ENCODE measurements at places on chromosomes 4 and X.

DNA sequence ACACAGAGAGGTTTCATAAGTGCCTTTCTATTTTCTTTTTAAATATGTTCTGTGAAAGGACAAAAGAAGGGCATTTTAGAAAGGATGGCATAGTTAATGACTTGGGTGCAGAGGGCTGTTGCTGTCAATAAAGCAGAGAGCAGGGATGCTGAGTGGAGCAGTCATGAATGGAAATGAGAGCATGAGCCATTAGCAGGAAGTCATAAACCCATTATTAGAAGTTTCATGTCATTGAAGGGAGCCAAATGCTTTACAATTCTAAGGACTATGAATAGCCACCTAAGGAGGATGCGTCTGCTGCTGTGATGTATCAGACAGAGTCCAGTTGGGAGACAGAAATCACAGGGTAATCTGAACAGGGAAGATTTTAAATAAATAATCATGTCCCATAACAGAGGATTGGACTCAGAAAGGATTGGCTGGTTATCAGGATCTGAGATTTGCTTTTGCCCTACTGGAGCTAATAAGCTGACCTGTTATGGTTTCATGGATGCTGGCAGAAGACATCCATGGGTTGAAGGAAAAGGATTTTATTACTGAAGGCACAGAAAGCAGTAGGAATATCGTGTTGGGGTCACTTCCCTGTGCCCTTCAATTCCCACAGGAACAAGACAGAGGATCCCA is 47.5 kb upstream of the WDR19 start:
- DNase-seq: no peak

- DNase-seq: no peak
Observed at GRCh38 chrX:11321986-11322385, 28.8 kb downstream of the AMELX start.

GRCh38 chr4:127631420-127631819 is 1.3 kb upstream of the INTU start:
- DNase-seq: no peak

DNA sequence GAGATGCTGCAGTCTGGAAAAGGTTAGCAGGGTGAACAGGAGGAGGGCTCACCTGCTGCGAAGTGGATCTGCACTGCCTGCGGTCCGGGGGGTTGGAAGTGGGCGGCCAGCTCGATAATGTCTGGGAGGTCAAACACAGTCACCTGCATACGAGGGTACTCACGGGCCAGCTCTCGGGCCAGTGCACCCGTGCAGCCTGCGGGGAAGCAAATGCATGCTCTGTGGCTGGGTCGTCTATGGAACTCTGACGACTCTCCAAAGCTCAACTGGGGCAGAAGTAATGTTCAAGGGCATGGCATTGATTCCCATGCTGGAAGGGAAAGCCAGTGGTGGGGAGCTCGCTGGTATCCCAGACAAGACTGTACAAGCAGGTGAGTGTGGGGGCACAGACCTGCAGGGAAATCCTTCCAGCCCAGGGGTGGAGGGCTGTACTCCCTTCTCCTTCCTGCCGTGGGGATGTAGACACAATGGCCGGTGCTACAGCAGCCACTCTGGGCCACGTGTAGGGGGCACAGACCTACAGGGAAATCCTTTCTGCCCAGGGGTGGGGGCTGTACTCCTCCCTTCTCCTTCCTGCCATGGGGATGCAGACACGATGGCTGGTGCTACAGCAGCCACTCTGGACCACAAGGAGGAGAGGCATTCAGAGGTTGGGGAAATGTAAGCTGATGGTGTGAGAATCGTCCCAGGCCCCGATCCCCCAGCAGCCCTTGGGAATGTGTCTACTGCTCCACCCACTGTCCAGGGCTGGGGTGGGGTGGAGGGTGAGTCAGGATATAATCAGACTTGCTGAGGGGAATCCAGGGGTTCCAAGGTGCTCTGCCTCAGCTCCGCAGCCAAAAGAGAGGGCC is 26.2 kb upstream of the SLC25A6 start:
- no peak for DNase-seq

GRCh38 chr4:183492791-183493222 is 12.1 kb upstream of the ING2 start:
- no peak for DNase-seq

DNA sequence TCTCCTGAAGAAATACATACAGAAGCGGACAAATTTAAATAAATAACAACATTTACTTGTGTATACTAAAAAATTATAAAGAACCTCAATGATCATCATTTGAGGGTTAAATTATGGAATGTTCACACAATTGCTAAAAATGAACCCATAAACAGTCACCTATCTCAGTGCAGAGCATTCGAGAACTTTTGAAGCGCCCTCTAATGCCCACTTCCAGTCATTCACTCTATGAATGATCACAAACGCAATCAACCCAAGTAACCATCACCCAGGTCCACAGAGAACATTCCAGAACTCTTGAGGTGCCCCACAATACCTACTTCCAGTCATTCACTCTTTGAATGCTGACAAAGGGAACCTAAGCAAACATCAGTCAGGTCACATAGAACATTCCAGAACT is 103.5 kb upstream of the PLAC1 start:
- no peak for DNase-seq

GRCh38 chr4:107870916-107871786 is 46.4 kb downstream of the SGMS2 start:
- no peak for DNase-seq

DNA sequence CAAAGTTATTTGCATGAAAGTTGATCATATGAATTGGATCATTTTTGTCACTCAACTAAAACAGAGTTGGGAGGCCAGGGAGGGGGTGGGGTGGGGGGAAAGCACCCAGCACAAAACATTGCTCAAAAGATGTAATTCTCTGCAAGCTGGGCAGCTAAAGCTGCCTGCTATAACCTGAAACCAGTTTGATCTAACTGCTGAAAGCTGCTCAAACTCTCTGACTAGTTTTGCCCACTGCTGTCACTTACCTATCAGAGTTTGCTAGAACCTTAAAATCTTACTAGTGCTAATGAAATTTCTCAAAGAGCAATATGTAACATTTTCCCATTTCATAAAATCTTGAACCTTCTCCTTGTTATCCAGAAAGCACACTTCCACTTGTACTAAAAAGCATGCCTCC is 10.4 kb downstream of the CXCL8 start:
- DNase-seq: no peak

DNA sequence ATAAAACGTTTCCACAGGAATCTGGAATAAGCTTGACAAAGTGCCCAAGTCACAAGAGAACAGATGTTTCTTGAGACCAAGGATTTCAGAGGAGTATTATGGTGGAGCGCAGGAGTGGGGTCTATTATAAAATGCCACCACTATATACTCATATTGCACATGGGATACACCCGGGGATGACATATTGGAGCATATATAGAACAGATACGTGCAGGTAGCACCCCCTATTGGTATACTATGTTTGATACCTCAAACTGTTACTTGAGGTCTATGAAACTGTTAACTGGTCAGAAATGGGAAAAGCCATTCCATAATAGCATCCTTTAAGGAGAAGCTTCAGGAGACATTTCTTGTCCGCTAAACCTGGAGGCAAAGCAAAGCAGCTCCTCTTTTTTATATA is 86.0 kb downstream of the PCYT1B start:
- DNase-seq: no peak

DNA sequence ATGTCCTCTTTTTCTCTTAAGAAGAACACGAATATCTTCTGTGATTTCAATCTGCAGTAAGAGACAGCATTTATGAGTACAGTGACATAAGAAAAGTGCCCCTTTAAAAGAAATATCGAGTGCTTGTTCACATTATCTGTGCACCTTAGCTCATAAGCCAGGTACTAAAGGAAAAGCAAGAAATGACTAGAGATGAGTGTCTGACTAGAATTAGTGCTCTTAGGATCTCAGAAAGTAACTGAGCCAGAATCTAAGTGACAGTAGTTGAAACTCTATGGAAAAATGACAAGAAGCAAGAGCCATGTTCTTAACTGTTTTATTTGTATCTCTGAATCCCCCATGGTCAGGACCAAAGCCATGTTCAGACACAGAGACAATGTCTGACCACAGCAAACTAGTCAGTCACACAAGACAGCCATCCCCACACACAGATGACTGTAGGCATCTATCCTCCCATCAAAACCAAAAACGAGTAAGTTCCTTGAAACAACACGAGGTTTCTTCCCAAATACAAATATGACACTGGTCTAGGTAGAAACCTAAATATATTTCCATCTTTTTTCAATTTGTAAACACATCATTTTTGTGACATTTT is 36.8 kb downstream of the ACSL4 start:
- DNase-seq: no peak

DNA sequence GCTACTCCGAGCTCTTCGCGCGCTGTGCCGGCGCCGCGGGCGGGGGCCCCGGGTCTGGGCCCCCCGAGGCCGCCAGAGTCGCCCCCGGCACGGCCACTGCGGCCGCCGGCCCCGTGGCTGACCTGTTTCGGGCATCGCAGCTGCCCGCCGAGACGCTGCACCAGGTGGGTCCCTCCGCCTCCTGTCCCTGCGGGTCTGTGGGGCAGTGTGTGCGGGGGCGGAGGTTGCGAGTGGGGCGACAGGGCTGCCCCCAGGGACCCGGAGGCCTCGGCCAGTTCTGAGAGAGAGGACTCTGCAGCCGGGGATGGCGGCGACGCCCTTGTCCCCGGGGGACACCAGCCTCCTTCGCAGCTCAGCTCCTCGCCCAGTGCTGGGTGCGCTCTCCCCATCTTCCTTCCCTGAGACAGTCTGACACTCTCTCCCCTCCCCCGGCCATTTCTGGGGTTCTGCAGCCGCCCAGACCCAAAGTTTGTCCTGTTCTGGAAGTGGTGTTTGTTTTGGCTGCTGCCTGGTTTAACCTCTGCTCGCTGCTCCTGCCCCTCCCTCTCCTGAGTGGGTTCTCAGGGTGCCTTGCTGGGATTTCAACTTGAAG is 609 bp downstream of the REPS2 start:
- DNase-seq: no peak

DNA sequence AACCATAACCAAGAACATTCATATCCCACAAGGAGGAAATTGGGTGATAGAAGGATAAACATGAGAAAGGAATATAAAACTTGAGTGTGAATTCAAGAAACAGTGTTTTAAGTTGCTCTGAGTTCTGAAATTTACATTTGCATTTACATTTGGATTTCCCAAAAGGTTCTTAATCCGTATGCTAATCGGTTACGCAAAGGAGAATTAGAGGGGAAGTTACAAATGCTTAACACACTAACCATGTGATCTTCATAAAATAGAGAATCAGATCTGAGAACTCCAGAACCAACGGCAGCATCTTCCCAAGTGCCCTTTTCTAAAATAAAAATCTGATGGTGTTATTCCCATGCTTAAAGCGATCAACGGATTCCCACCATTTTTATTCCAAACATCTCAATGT is 48.0 kb downstream of the PROM1 start:
- no peak for DNase-seq

GRCh38 chr4:76300012-76300411 is 6.5 kb upstream of the STBD1 start:
- DNase-seq: no peak

DNA sequence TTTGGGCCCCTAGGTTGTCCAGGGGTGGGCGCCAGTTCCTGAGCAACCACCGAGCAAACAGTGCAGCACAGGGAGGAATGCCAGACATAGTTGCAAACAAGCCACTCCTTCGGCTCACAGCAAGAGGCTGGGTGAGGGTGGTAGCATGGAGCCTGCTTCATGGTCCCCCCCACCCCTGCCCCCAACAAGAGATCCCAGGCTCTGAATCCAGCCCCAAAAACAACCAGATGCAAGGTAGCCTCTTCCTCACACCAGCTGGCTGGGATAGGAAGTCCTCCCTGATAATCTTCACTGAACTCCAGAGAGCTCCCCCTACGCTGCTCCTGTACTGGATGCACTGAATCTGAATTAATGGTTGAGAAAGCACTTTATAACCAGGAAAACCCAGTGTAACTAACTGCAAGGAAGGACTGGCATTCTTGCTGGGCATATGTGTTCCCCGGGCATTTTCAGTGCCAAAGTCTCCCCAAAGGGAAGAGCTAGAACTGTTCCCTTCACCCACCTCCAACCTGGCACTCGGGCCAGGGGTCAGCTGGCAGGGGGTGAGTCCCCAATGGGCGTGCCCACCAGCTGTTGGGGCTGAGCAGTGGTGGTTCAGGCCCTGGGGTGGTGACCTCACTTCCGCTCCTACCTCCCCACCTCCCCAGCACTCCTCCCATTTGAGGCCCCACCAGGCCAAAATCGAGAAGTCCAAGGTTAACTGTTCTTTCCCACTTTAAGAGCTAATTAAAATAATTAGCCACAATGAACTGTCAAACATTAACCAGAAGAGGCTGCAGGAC is 1.5 kb downstream of the ELF4 start:
- DNase-seq: no peak

DNA sequence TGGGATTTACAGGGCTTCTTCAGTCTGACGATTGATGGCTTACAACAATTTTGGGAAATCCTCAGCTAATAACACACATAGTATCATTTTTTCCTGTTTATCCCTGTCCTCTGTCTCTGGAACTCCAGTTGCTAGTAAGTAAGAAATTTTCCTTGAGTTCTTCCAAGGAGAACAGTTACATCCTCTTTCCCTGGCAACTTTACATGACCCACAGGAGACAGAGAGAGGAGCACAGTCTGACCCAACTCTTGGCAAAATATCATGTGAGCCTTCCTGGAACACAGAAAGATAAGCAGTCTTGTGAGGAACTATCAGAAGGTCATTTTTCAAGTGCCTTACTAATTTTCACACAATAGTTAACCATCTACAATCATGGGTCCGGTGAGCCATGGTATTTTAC is 578.7 kb upstream of the PABPC4L start:
- DNase-seq: no peak

DNA sequence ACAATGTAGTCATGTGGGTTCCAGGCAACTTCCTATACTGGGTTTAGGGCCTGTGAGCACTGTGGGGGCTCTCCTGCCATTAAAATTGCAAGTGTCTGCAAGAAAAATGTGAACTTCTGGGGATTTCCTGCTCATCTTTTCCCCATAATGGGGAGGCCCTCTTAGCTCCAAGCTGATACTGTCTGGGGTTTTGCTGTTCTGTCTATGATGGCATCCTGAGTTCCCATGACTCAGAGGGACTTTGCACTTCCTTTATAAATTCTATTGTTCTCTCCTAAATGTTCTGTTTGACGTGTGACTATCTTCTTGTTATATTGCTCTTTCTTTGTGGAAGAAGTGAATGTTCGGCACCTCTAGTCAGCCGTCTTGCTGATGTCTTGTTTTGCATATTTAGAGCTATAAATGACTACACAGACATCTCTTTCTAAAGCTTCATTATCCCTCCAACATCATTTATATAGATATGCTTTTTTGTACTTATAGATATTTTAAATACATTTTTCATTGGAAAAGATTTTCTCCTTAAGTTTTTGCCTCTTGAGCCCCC is 465.8 kb downstream of the NAF1 start:
- no peak for DNase-seq

GRCh38 chrX:84737471-84737871 is 235.2 kb upstream of the HDX start:
- DNase-seq: no peak

- DNase-seq: no peak
Observed at GRCh38 chr4:3674479-3674851, 91.7 kb upstream of the ADRA2C start.

- DNase-seq: no peak
Observed at GRCh38 chr4:7427361-7427760, 7.4 kb downstream of the PSAPL1 start.

- no peak for DNase-seq
Observed at GRCh38 chrX:46959985-46960700, 47.9 kb downstream of the JADE3 start.

GRCh38 chr4:84887824-84888223 is 78.7 kb downstream of the WDFY3 start:
- DNase-seq: no peak

GRCh38 chr4:183181081-183181480 is 82.0 kb downstream of the WWC2 start:
- DNase-seq: no peak

GRCh38 chr4:181766061-181766548 is 477.1 kb upstream of the TENM3 start:
- DNase-seq: no peak

GRCh38 chr4:36712013-36712412 is 430.6 kb downstream of the DTHD1 start:
- no peak for DNase-seq

Data from vagina (tissue), 2 donors.